ENCODE measurements at places on chromosomes 7 and 10.

GRCh38 chr7:94022550-94022949 lies 18.4 kb upstream of the BET1 start:
- no peak for DNase-seq

DNA sequence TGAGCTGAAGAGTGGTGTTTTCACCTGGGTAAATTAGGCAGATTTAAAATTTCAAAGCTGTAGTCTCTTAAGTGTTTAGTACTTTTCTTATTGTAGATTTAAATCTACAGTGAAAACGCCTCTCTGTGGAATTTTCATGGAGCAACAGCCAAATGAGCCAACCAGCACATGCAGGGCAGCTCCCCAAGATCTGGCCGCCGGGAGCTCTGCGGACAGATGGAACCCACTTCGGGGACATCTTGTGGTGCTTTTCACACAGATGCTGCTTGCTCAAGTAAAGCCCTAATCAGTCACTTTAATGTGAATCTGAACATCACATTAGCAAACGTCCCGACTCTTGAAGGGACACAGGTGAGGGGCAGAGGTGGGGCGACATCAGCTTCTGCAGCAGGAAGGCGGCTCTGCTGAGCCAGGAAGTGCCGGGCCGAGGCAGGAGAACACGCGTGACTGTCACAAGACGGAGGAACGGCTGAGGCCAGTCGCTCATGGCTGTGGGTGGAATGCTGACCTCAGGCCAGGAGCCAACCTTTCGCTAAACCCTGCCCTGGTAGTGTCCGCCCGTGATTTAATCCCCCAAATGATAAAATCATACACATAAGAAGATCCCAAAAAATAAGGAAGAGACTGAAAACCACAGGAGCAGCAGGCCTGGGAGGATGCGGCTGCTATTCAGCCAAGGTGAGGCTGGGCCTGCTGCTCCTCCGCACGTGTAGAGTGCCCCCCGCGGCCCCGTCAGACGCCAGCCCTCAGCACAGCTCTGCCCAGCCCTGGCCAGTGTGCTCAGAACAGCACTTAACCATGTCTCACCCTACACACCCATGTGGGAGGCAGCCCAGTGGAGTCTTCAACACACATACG lies 256.8 kb downstream of the ZMYND11 start:
- DNase-seq: no peak

DNA sequence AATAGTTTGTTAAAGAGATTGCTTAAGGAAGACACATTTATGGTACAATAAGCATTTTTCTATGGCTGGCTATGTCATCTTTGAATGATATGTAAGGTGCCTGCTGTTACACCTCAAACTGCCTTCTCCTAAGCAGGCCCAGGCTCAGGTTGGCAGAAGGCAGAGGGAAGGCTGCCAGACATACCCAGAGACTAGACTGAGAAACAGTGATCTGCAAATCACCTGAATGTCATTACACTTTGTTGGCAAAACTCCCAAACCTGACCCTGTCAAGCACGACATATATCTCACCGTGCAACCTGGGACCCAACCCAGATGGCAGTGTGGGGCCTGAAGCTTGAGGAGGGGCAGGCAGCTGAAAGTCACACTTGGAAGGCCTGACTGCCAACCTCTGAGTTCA lies 136.6 kb upstream of the TARP start:
- DNase-seq: no peak

- no peak for DNase-seq
These were observed 682.0 kb upstream of the FOXK1 start for GRCh38 chr7:4000139-4000538.

GRCh38 chr10:33723181-33723580 lies 388.7 kb upstream of the NRP1 start:
- DNase-seq: no peak

GRCh38 chr10:131452926-131453720 lies 141.6 kb upstream of the TCERG1L start:
- peak; percentile 49 for DNase-seq

- DNase-seq: no peak
These were observed 37.2 kb upstream of the ABCB5 start for GRCh38 chr7:20578257-20578771.

GRCh38 chr10:5665373-5666007 lies 905 bp downstream of the ASB13 start:
- no peak for DNase-seq

DNA sequence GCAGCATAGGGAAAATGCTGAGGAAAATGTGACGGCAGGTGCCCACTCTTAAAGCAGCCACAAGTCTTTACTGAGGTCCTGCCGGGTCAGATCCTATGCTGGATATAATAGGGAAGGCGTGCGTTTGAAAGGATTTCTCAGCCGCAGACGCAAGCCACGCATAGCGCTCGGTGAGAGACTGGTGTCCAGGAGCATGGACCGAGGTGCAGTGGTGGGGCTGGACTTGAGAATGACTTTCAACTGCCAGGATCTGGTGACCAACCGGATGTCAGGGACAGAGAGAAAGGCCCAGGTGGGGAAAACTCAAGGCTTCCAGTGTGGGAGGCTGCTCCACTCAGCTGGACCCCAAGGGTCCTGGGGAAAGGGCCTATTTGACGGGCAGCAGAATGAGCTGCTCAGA lies 74.7 kb upstream of the INSIG1 start:
- no peak for DNase-seq

DNA sequence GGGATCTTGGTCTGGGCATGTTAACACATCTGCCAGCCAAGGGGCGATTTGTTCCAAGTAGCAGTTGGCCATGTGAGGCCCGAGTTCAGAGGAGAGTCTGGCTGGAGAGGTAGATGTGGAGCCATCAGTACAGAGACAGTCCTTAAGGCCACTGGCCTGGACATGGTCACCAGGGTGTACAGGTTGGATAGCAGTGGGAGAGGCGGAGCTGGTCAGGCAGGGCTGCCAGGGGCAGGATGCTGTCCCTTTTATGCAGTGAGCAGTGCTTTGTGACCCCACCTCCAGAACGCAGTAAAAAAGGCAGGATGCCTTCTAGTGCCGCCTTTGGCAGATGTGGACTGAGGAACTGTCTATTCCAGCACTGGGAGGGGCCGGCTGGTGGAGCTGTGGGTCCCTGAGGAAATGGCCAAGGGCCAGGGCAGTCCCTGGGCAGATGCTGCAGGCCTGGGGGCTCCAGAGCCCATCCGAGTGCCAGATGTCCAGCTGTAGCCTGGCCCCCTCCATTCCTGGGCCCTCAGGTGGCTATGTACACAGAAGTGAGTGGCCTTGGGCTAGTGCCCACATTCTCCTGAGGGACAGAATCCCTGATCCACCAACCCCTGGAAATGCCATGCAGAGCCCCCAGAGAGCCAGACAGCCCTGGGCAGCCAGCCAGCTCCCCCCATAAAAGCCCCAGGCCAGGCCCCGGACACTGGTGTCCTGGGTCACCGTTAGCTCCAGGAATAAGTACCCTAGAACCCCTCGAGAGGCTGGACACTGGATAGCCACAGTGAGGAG lies 17.2 kb upstream of the MYL7 start:
- no peak for DNase-seq

DNA sequence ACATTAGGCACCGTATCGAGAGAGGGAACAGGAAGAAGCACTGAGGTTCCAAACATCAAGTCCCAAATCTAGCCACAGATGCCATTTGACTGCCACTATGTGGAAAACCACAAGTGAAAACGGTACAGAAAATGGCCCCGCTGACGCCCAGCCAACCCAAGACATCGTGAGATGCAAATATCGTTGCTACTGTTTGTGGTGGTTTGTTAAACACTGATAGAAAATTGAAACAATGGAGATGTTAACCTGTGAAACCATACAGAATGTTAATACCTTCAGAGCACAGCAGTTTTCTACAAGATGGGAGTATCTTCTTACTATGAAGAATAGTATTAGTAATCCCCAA lies 152.4 kb upstream of the LRRTM3 start:
- DNase-seq: no peak
